AG04450 (cell line): ENCODE measurements at places on chromosomes 12 and 14.
A peak's percentile ranks its signal among the peaks of the same experiment; 100 is the strongest.

GRCh38 chr12:22631863-22632463 is 7.0 kb downstream of the ETNK1 start:
- DNase-seq: no peak

DNA sequence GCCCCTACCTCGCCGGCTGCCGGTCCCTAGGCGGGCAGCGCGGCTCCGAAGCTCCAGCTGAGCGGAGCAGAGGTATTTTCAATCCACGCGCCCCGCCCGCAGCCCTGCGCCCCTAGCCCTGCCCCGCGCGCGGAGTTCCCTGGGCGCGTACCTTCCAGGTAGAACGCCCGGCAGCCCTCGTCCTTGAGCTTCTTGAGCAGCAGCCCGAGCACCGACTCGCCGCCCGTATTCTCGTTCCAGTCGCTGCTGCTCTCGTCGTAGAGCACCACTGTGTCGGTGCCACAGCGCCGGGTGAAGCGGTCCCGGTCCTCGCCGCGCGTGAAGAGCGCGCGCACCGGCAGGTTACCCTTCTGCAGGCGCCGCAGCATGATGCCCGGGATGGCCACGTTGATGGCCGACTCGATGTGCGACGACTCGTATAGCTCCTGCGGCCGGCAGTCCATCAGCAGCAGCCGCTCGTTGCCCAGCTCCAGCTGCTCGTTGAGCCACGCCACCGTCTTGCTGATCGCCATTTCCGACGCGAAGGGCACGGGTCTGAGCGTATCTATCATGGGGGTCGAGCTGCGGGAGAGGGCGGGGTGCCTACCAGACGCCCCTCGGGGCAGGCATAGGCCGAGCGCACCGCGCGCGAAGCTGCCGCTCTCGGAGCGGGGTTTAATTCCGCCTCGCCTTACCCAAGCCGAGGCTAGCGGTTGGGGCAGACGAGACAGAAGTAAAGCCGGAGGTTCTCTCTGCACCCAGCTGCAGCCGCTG is 636 bp downstream of the DUSP6 start:
- DNase-seq: no peak

- DNase-seq: peak; percentile 83
These were observed 471 bp downstream of the XPOT start for GRCh38 chr12:64404470-64405256.

DNA sequence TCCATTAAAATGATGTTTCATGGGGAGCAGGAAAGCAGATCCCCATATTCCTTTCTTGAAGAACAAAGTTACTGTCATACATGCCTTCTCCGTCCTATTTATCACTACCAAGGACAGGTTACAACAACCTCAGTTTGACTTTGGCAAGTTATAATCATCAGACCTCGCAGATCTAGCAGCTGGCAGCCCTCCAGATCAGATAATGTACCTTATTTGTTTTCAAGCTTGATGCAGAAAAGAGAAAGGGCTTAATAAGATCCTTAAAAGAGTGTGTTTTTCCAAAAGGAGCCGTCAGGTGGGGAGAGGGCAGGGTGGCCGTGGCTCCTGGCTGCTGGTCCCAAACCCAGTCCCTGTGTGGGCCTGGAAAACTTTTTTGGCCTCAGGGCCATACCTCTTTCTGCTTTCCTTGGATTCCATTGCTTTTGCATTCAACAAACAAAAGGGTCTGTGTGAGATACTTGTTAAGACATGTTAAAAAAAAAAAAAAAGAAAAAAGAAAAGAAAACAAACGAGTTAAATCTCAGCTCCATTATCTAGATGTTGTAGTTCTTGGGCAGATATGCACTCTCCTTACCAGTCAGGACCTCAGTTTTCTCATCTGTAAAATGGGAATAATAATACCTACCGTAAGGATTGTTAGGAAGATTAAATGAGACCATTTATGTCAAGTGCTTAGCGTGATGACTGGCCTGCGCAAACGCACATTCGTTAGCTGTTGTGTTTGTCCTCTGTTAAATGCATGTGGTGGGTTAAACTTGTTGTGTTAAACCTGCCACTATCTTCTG is 64.6 kb downstream of the B4GALNT3 start:
- DNase-seq: no peak

DNA sequence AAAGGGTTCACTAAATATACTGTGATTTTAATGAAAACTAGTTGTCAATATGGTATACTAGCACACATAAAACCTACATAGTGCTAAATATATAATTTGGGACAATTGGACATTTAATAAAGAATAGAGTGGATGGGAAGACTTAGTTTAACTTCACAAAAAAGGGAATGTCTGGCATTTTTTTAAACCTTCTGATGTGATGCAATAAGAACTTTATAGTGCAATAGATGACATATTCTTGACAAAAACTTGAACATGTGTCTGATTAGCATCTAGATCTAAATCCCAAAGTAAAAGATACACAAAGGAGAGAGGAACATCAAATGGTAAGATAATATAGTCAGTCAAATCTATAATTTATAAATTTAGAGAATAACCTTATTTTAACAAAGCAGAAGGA is 488.3 kb upstream of the SYT1 start:
- DNase-seq: no peak

GRCh38 chr12:18570543-18570942 is 167.3 kb downstream of the PLCZ1 start:
- no peak for DNase-seq

- no peak for DNase-seq
These were observed 555.9 kb upstream of the TMEM132C start for GRCh38 chr12:127711108-127711507.

GRCh38 chr12:77814386-77814785 is 16.3 kb upstream of the NAV3 start:
- DNase-seq: no peak

DNA sequence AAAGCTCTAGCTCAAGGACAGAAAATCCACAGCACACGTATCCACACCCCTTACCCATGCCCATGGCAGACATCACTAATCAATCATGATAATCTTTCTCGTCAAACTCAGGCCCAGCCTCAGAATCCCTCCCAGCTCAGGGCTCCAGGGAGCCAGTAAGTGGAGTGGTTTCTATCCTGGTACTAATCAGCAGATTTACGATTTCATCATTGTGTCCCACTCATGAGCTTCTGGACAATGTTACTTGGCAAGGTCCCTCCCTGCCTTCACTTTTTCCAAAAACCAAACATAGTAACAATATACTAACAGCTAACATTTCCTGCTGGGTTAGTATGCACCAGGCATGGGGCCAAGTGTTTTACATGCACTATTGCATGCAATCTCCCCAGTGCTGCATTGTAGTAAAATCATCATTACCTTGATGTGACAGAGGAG is 45.8 kb upstream of the NCOR2 start:
- DNase-seq: no peak

DNA sequence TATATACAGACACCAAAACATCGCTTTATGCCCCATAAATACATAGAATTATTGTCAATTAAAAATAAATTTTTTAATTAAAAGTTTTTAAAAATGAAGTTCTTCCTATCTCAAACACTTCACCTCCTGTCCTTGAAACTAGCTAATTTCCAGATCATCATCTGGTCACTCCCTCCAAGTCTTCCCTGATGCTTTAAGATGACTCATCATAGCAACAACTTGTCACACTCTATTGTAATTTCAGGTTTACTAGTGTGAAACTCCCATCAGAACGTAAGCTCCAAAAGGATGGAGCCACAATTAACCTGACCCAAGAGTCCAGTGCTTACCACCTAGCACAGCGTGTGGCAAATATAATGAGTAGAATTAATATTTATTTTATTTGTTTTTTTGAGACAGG is 16.3 kb downstream of the GXYLT1 start:
- DNase-seq: no peak

GRCh38 chr12:8612629-8613028 is at the start of gene AICDA:
AICDA (minus strand) TSS chr12:8612859; CDS start chr12:8612767, 92 bp downstream.
- DNase-seq: no peak

DNA sequence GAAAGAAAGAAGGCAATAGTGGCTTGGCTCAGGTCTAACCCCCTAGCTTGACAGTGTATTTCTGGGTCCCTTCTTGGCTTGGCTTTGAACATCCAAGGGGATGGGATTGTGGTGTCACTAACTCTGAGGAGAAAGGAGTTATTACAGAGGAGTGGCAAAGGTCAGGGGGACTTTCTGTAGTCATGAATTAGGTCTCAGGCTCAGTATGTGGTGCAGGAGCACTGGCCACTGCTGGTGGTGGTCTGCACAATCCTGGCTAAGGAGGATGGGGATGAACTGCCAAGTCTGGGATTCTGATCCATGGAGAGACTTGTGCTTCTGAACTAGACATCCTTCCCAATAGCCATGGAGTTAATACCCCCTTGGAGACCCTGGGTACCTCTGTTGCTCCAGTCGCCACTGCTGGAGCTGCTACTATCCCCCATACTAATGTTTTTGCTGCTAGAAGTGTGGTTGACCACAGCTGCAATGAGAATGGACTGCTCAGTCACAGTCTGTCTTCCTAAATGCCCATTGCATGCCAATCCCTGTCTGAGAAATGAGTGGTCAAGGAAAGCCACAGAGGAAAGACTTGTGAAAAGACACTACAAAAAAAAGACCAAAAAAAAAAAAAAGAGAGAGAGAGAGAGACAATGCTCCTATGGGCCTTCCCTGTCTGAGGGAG is 32.5 kb downstream of the KRT76 start:
- DNase-seq: no peak

DNA sequence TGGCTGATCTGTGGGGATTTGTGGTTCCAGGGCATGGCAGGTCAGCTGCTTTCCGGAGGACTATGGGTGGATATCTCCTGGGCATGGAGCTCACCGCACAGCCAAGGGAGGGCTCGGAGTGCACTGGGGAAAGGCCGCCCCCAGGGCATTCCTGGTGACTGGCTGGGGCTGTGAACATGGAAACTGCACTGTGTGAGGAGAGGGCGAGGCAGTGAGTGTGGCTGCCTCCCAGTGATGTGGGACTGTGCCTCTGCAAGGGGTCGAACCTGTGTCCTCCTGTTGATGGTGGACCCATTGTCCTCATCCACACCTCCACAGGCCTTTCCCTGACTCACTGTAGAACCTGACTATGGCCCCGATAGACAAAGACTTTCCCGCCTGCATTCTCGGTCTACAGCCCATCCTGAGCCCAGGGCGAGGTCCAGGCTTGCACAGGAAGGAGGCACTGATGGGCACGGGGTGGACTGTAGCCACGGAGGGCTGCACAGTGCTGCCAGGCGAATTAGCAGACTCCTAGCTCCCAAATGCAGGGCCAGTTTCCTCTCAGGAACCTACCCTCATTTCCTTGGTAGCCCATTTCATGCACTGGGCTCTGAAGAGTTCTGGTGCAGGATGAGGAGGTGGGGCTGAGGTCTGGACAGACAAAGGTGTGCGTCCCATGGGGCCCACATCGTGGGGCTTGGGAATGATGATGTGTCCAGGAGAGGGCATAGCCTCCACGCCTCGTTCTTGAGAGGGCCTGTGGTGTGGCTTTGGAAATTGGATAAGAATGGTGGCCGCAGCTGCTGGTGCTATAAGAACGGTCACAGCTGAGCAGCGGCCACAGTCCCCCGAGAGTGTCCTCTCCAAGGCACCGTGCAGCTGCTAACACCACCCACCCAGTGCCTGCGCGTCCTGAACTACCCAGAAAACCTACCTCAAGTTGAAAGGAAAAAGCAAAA is 415.1 kb downstream of the TMEM121 start:
- DNase-seq: no peak

GRCh38 chr12:109626378-109627115 is 53.0 kb downstream of the MVK start:
- no peak for DNase-seq

DNA sequence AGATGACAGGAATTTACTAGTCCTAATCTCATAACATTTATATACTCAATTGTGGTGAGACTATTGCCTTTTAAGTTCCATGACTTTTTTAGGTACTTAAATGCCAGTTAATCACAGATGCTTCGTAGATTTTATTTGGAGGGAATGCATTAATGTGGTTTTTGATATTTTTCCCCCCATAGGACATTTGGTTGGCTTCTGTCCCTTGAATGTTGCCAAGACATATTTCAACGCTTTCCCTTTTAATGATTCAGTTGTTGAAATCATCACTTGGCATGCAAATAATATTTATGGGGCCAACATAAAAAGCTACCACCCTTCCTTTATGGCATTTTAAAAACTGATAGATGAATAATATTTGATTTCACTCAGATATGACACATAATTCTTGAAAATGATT is 172.1 kb downstream of the ACSS3 start:
- no peak for DNase-seq

DNA sequence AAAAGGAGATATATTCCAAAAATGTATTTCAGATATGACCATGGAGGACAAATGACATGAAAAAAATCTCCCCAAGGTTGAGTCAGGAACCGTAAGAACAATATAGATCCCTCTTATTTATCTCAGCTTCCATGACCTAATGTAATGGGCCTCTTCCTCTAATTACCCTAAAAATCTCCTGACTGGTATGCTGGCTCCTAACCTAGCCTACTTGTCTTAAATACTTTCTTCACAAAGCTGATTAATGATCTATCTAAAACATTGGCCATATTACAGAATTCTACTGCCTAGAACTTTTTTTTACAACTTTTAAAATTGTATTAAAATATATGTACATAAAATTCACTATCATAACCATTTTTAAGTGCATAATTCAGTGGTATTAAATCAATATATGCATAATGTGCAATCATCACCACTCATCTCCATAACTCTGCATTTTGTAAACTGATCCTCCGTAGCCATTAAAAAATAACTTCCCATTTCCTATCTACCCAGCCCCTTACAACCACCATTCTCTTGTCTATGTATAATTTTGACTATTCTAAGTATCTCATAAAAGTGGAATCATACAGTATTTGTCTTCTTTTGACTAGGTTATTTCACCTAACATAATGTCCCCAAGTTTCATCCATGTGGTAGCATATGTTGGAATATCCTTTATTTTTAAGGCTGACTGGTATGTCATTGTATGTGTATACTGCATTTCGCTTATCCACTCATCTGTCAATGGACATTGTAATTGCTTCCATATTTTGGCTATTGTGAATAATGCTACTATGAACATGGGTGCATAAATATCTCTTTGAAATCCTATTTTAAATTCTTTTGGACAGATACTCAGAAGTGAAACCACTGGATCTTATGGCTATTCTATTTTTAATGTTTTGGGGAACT is 464.6 kb downstream of the ADAMTS20 start:
- DNase-seq: no peak

GRCh38 chr12:104443008-104443407 is 13.7 kb upstream of the CHST11 start:
- no peak for DNase-seq

GRCh38 chr14:98218218-98218617 is 1053.8 kb downstream of the BCL11B start:
- no peak for DNase-seq

- no peak for DNase-seq
These were observed 75.3 kb downstream of the PRKCH start for GRCh38 chr14:61396694-61397093.

DNA sequence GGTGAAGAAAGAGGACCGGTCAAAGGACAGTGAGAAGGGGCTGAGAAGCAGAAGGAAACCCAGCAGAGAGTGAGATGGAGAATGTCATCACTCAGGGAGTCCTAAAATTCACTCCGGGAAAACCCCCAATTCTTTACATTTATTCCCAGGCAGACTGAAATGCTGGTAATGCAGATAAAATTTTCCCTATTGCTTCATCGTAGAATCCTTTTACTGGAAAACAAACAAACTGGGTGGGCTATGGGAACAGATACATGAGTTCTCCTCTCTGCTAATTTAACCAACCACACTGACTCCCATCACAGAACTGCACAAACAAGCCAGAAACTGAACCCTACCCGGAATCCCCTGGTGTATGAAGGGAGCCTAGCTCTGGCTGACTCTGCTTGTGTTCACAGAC is 20.9 kb downstream of the HEBP1 start:
- no peak for DNase-seq
